ENCODE measurements at places on chromosomes 3 and 15. TPM values are rescaled to one million over a fixed set of nuclear protein-coding genes. Genes with fewer than 3 reads are reported as not detected.
A peak's percentile ranks its signal among the peaks of the same experiment; 100 is the strongest.

DNA sequence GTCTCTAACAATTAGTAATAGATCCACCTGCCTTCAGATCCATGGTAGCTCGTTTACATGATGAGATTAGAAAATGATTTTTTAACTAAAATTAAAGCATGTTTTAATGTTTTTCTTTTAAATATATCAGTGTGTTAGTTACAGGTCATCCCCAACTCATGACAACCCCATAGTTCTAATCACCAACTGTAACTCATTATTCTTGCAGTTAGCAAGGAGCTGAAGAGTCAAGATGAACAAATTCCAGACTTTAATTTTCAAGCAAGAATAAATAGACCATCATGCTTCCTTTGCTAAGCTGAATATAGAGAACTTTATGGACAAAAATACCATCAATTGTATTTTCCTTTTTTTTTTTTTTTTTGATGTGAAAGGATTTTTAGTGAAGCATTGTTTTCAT is 101.1 kb downstream of the TOP2B start:
- no peaks in the 10 kb centered on the region for H3K27me3 ChIP-seq
- DNase-seq: no peak
- H3K36me3 ChIP-seq: no peaks in the 10 kb centered on the region
- H3K4me3 ChIP-seq: no peak overlapping the region
- 0 out of 2 replicates have a peak, but pooled peaks cover 4% of the 10 kb centered on the region for H3K4me1 ChIP-seq
- no peak overlapping the region for H3K27ac ChIP-seq

GRCh38 chr15:65087873-65088642 is 11.5 kb downstream of the KBTBD13 start:
- H3K27ac ChIP-seq: peak overlapping the region; percentile 89
- H3K36me3 ChIP-seq: no peaks in the 10 kb centered on the region
- DNase-seq: peak; percentile 99
- peaks cover 75% of the 10 kb centered on the region for H3K4me1 ChIP-seq
- no peaks in the 10 kb centered on the region for H3K27me3 ChIP-seq

DNA sequence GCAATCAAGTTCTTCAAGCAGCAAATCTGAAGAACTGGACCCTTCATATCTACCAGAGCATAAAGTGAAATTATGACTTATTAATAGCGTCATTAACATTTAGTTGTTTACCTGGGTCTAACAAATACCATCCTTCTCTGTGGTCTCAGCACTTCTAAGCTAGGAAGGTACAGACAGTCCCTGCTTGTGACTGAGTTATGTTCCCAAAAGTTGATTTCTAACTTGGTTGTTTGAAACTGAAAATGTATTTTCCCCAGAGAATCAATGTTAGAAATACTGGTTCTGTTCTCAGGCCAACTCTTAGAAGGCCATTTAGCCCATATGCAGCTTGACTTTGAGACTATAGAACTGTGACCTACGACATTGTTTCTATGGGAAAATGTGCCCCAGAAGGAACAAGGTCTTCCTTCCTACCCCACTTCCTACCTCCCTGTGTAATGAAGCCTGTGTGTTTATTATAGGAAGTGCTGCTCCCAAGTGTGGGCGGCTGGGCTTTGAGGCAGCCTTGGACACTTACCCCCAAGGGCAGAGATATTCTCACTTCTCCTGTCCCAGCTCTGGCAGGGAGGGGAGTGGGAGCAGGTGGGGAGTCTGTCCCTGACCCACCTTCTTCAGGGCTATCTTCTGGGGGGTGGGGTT is 12.2 kb upstream of the MAPK6 start:
- H3K36me3 ChIP-seq: no peaks in the 10 kb centered on the region
- H3K27me3 ChIP-seq: no peaks in the 10 kb centered on the region
- H3K4me1 ChIP-seq: peaks cover 35% of the 10 kb centered on the region
- no peak overlapping the region for H3K4me3 ChIP-seq
- peak overlapping the region; percentile 26 for H3K27ac ChIP-seq
- no peak for DNase-seq

GRCh38 chr3:11616551-11616950 is 27.2 kb downstream of the VGLL4 start:
- H3K4me3 ChIP-seq: no peak overlapping the region
- peaks cover 29% of the 10 kb centered on the region for H3K4me1 ChIP-seq
- DNase-seq: no peak
- no peaks in the 10 kb centered on the region for H3K27me3 ChIP-seq
- no peaks in the 10 kb centered on the region for H3K36me3 ChIP-seq
- H3K27ac ChIP-seq: no peak overlapping the region

DNA sequence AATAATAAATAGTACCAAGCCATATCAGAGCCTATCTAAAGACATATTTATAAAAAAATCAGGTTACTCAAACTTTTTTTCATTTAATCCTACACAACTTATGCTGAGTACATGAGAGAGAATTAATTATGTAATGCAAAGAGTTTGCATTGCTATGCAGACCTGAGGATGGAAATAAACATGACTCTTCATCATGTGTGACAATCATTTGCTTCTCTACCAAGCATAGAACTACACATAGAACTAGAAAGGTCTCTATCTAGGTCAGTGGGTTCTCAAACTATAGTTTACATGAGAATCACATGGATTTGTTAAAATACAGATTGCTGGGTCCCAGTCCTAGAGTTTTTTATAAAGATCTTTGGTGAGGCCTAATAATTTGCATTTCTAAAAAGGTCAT is 86.8 kb downstream of the GBE1 start:
- no peaks in the 10 kb centered on the region for H3K27me3 ChIP-seq
- H3K36me3 ChIP-seq: no peaks in the 10 kb centered on the region
- DNase-seq: no peak

The GOLGA8T gene
- total RNA-seq: not detected

Data from SJSA1 (cell line).